ENCODE measurements at places on chromosomes 2 and 18. TPM values are rescaled to one million over a fixed set of nuclear protein-coding genes. Genes with fewer than 3 reads are reported as not detected.

Gene RANBP2
- total RNA-seq = 36.2 TPM

Gene GAD1
- not detected for total RNA-seq

Gene CCDC68
- total RNA-seq = 0.79 TPM

Gene SPRED2
- 9.9 TPM for total RNA-seq

Gene CHST9
- 3.0 TPM for total RNA-seq

Gene AGPS
- 26.8 TPM for total RNA-seq

Gene NEU4
- not detected for total RNA-seq

Gene VWA3B
- total RNA-seq = not detected

Gene ALLC
- total RNA-seq = not detected

Gene ACADL
- total RNA-seq = 0.28 TPM

Gene GALR1
- total RNA-seq = not detected

Gene CCDC74A
- total RNA-seq = 12.1 TPM

Gene REG3A
- not detected for total RNA-seq

Gene GRP
- not detected for total RNA-seq

Gene NOSTRIN
- total RNA-seq = 0.42 TPM

Gene DSEL
- total RNA-seq = 1.4 TPM

Gene PSMA8
- total RNA-seq = not detected

Gene SULT1C2
- total RNA-seq = not detected

Gene SGPP2
- 16.4 TPM for total RNA-seq

Gene GULP1
- 5.4 TPM for total RNA-seq

Gene ELOA2
- not detected for total RNA-seq
